Kasumi-1 (cell line): ENCODE measurements at places on chromosomes 1 and 21.

GRCh38 chr1:180301135-180301742 is 71.2 kb downstream of the LHX4 start:
- no peak for DNase-seq

DNA sequence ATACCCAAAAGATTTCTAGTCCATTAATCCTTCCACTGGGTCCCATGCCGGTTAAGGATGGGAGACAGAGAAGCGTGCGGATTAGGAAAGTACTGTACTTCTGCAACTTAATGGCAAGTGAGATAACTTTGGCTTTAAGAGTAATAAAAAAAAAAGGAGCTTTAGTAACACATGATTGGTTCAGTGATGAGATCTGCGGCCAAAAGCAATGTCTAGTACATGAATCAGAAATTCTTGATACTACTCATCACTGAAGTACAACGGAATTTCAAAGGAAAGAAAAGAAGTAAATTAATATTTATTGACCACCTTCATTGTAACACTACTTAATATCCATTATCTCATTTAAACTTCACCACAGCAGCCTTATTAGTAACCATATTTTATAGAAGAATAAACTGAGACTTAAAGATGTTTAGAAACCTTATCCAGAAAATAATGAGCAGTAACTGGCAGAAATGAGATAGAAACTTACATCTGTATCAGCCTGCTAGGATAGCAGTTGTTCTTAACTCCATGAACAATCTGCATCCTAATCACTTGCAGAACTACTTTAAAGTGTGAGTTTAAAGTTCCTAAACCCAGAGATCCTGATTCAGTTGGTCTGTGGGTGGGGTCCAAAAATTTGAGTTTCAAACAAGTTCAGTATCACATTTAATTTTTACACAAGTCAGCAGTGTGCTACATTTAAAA is 14.1 kb upstream of the NUF2 start:
- DNase-seq: no peak

- DNase-seq: peak; percentile 66
Measured at GRCh38 chr1:227934476-227935313, 13.0 kb downstream of the WNT9A start.

DNA sequence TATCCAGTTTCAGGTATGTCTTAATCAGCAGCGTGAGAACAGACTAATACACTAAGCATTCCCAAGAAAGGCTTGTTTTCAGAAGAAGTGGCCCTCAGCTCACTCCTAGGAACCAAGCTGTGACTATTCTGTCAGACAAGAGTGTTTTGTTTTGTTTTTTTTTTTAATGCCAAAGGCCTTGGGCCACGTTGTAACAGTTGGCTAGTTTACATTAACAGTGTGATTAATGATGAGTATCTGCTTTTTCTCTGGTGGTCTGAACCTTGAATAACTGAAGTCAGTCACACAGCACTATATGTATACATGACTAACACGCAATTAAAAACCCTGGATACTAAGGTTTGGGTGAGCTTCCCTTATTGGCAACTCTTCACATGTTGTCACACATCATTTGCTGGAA is 21.9 kb downstream of the DPYD start:
- DNase-seq: no peak

DNA sequence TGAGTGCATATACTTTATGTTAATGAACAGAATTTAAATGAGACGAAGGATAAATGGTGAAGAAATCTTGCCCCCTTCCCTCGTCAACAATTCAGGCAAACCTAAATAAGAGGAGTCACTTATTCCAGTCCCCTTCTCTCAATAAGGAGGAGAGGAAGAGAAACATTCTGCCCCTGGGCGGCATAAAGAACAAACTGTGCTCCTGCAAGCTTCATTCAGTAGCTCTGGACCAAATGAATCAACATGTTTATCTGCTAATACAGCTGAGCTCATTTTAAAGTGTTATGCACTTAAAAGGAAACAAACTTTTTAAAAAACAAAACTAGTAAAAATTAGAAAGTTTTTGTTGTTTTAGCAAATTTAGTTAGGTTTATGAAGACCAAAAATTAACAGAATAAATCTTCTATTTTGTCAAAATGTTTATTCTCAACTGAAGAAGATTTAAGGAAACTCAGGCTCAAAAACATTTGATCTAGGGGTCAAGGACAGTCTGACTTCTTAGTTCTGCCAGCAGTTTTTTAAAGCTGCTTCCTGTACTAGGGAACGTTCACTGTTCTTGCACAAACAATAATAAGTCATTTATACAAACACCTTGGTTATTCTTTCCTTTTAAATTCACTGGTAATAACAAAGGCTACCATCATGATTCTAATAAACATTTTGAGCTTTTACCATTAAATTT is 58.3 kb downstream of the AKT3 start:
- no peak for DNase-seq

GRCh38 chr1:219149953-219150352 is 23.7 kb upstream of the LYPLAL1 start:
- DNase-seq: no peak

- no peak for DNase-seq
Measured at GRCh38 chr1:245589906-245590305, 435.1 kb downstream of the KIF26B start.

DNA sequence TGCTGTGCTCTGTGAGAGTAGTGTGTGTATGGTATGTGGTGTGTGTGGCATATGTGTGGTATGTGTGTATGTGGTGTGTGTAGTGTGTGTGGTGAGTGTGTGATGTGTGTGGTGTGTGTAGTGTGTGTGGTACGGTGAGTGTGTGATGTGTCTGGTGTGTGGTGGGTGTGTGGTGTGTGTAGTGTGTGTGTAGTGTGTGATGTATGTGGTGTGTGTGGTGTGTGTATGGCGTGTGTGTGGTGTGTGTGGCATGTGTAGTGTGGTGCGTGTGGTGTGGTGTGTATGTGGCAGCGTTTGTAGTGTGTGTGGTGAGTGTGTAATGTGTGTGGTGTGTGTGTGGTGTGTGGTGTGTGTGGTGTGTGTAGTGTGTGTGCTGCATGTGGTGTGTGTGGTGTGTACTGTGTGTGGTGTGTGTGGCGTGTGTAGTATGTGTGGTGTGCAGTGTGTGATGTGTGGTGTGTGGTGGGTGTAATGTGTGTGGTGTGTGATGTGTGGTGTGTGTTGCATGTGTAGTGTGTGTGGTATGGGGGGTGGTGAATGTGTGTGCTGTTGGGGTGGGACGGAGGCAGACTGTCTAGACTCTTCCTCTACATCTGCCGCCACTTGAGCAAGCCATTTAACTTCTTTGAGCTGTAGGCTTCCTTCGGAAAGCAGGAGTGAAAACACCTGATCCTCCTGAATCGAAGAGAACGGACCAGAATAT is 33.5 kb downstream of the GPA33 start:
- no peak for DNase-seq

- DNase-seq: no peak
Measured at GRCh38 chr1:76881762-76882161, 14.5 kb downstream of the ST6GALNAC5 start.

- DNase-seq: no peak
Measured at GRCh38 chr1:84166797-84167196, 22.7 kb downstream of the PRKACB start.

- DNase-seq: no peak
Measured at GRCh38 chr21:36159356-36159921, 2.8 kb downstream of the DOP1B start.

GRCh38 chr1:205109711-205110110 is 12.1 kb downstream of the RBBP5 start:
- DNase-seq: no peak

DNA sequence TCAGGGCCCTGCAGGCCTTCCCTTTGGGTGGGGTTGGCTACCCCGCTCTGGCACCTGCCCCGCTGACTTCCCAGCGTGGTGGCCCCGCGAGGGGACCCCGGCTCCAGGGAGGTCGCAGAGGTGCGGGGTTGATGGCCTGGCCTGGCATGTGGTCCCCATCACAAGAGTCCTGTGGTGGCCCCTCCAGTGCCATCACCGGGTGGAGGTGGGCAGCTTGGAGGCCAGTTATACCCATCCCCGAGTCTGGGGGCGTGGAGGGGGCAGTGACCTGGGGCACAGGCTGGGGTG is 26.8 kb downstream of the PRMT2 start:
- DNase-seq: no peak

DNA sequence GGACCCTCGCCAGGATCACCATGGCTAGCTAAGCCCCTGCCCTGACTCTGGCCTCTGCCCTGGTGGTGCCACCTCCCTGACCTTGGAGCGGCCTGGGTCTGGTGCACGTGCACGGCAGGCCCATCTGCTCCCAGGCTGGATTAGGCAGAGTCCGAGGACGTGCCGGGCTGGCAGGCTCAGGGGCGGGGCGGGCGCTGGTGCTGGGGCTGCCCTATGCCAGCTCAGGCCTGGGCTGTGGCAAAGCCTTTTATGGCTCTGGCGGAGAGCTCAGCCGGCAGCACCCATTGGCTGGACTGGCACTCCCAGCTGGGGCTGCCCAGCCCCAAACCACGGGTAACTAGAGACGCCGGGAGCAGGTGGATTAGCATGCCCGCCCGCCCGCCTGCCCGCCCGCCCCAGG is 17.1 kb upstream of the EDN2 start:
- no peak for DNase-seq

- peak; percentile 43 for DNase-seq
Measured at GRCh38 chr1:198681252-198681651, 42.4 kb downstream of the PTPRC start.

DNA sequence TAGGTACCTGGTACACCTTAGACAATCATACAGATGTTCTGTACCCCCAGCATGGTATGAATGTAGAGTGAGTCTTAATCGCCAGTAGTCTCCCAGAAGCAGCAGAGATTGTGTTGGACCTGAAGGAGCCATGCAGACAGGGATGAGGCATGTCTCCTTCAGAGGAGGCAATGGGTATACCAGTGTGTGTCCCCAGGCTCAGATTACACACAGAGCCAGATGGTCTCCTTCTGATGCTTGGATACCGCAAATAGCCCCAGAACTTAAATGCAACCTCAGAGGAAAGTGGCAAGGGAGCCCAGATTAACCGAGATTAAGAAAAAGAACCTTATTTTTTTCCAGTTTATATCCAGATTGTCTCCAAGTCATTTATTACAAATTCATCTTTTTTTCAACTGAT is 96.8 kb upstream of the C21orf91 start:
- DNase-seq: no peak

GRCh38 chr1:10068605-10069294 is 36.0 kb downstream of the UBE4B start:
- no peak for DNase-seq

- no peak for DNase-seq
Measured at GRCh38 chr1:13600762-13601453, 17.3 kb downstream of the PDPN start.

GRCh38 chr1:159705251-159705903 is 9.0 kb downstream of the CRP start:
- no peak for DNase-seq

DNA sequence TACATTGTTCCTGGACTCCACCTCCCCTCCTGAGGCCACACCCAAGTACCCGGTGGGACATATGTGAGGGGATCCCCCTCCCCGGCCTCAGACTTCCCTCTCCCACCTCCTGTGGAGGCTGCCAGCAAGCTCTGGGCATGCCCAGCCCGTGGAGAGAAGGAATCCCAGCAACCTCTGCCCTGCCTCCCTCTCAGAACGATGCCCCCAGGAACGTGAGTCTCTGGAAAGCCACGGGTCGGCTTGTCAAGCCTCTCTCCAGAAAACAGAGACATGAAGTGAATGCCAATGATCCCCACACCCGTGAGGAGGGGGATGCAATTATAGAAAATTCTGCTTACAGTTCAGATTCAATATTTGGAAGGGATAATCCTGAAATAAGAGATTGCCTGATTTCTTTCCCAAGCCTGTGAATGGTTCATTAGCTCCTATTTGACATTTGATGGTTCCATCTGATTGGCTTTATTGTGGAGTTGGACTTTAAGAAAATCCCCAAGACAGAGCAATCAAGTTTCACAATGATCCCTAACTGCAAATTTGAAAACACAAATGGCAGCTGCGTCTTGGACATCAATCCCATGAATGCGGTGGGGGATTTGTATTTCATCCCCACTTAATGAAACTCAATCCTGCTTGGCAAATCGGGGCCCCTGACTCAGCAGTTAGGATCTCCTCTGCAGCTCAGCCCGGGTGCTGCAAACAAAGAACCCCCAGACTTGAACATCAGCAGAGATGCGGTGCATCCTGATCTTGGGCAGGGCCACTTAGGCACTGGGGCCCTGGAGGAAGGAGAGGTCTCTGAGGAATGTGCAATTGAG is 9.1 kb upstream of the GUCA2B start:
- no peak for DNase-seq

- DNase-seq: peak; percentile 91
Measured at GRCh38 chr1:235938709-235939479, 72.2 kb upstream of the LYST start.

DNA sequence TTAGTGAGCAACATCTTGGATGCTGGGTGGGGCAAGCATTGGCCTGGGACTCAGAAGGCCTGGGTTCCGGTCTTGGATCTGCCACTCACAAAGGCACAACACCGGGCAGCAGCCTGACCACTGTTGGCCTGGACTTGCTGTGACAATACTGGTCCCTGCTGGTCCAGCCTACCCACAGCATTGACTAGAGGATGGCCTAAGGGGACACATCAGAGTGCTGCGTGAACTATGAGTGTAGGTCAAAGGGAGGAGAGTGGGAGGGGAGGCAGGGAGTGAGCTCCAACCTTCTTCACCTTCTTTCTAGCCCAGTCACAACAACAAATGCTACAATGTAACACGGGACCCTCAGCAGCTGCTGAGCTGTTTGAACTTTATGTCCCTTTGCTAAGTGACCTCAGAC is 31.1 kb downstream of the TMEM50A start:
- DNase-seq: no peak

DNA sequence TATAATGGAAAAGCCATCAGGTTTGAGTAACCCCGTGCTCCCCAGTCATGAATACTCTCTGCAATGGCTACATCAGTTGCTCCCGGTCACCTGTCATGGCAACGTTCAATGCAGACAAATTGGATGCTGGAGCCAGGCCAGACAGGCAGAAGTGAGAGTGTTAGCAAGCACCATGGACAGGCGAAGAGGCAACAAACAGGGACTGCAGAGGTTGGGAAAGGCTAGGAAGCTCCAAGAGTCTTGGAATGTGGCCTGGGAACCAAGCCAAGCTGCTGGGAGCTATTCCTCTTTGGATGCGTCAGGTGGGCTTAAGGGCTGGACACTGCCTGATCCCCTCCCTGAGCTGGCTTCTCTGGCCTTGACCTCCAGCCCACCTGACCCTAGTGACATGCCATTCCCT is 102.9 kb downstream of the ACTL8 start:
- DNase-seq: no peak
